Activated naive CD4-positive, alpha-beta T cell (primary cell): ENCODE measurements at places on chromosomes 3 and 15.

DNA sequence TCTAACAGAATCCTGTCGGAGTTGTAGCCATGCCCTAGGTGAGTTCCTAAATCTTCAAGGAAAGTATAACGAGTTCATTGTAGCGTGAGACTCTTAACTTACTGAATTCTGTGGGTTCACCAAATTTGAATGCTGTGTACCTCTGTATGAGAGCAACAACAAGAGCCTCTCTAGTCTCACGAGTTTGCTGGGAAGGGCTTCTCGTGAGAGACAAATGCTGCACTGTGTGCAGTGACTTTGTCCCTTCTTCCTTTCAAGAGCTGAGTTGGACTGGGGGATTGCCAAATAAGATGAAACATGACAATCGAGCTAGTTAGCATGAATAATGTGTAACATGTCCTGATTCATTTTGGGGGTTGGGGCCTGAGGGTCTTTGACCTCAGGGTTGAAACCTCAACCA lies 32.2 kb downstream of the KAT2B start:
- DNase-seq: no peak

DNA sequence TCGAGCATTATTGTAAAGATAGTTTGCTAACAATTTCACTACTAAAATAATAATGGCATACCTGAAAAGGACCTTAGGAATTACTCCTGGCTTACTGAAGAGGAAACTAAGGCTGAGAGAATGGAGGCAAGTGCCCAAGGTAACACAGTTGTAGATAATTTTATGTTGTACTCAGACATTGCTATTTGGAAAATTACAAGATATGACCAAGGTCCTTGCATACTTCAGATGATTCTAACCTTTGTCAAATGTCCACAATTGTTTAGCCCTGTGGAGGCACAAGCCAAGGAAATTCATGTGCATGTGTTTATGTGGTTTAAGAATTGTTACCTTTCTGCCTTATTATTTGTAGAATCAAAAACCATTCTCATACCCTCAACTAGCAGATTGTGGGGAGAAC lies 105.7 kb downstream of the TUSC7 start:
- no peak for DNase-seq

DNA sequence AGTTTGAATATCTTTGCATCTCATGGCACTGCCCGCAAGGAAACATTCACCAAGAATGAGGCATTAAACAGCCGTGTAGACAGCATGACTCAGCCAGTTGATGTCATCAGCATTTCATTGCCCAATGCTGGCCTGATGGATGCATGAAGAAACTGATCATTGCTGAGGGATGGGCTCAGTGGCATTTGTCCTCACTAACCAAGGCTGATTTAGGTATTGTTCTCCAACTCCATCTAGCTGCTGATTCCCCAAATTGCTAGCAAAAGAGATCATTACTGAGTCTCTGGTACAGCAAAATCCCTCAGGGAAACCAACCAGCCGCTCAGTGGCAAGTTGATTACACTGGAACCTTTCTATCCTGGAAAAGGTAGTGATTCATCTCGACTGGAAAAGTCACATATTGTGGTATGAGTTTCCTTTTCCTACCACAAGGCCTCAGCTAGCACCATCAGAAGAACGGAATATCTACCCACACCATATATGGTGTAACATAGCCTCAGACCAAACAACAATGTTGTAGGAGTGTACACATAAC lies 186.5 kb upstream of the GAP43 start:
- DNase-seq: no peak

DNA sequence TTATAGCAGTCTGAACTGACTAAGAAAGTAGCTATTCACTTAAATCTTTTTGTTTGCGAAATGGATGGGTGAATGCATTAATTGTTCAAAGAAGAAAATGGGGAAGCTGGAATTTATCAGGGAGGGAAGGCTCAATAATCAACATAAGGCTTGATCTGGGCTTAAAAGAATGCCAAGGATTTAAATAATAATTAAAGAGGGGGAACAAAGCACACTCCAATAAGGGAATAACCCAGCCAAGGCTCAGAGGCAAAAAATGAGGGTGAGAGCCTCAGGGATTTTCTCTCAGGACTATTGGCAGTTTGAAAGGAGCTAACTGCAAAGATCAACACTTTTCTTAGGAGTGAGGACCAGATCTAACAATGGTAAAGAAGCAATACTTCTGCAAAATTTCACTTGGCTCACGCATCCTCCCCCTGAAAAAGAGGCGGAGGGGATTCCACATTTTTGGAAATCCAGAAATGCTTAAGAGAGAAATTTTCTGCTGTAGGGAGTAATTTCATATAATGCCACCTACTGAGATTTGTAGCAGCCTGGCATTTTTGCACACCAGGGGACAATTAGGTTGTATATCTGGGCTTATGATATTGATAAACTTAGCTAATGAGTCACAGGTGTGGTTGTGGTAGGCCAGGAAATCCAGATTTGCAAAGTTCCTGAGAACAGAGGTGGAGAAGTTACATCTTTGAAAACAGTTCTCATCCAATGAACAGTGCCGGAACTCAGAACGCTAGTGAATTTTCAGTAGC lies 405.1 kb downstream of the TUSC7 start:
- no peak for DNase-seq

- DNase-seq: no peak
Measured at GRCh38 chr15:94266789-94267188, 35.4 kb downstream of the MCTP2 start.

GRCh38 chr15:90294601-90295269 lies 29.3 kb downstream of the NGRN start:
- DNase-seq: no peak

DNA sequence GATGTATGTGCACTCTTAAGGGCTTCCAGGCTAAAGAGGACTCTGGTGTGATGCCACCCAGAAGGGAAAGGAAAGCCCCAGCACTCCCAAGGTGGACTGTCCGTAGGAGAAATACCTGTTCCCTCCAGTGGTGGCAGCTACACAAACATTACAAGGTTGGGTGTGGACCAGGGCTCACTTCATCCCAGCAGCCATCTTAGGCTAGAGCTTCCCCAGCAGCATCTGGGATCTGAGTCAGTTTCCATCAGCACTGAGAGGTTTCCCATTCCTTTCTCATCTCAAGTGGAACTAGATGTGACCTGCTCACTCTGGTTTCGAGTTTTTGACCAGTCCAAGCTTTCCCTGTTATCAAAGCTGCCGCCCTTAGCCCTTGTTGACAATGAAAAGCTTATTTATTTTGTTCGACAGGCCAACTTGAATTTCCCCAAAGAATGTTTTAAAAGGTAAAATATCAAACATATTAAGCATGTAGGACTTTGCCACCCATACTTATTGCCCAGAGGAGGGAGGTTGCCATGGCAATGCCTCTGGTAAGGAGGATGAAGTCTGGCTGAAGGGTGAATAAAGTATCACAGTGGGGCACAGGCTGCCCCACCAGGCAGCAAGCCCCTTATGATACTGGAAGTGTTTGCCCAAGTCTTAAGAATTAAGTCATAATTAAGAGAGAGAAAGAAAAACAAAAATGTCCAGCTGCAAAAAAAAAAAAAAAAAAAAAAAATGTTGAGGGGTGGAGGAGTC lies 28.9 kb downstream of the CLDN18 start:
- DNase-seq: no peak

GRCh38 chr15:76942331-76942730 lies 10.8 kb downstream of the RCN2 start:
- no peak for DNase-seq

DNA sequence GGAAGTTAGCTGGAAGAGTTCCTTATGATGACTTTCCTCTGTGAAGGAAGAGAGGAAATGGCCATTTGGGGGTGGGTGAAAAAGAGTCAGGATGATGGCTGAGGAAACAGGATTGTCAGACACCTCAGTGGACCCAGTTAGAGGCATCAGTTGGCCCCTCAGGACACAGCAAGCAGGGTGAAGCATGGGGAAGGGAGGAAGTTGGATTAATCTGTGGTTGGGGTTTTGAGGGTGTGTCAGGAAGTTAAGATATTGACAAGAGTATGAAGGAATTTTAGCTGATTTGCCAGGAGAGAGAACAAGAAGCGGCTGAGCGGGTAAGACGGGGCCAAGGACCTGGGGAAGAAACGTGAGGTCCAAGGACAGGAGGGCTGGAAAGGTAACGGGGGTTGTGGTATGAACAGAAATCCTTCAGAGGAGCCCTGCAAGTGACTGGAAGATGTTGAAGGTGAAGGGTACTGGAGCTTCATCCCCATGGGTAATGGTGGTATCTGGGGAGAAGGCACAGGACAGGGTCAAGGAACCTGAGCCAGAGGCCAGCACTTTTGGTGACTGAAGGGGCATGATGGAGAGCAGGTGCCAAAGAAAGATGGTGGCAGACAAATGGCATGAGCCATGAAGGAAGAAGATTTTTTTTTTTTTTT lies 2.7 kb downstream of the UQCC5 start:
- no peak for DNase-seq

GRCh38 chr15:48644827-48645557 lies 517 bp downstream of the FBN1 start:
- no peak for DNase-seq

GRCh38 chr3:49255718-49256511 lies 21.1 kb downstream of the C3orf62 start:
- DNase-seq: no peak

DNA sequence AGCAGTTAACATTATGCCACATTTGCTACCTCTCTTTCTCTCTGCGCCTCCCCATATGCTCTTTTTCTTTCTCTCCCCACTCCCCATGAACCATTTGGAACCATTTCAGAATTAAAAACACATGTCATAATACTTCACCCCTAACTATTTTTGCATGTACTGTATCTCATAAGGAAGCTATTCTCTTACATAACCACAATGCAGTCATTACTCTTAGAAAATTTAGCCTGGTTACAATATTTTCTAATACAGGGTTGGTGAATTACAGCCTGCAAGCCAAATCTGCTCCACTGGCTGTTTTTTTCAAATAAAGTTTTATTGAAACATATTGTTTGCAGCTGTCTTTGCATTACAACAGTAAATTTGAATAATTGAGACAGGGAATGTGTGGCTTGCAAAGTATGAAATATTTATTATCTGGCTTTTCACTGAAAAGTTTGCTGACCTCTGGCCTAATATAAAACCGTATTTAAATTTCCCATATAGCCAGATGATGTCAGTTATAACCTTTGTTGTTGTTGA lies 62.8 kb downstream of the SGO1 start:
- DNase-seq: no peak

GRCh38 chr15:56869573-56869972 lies 48.9 kb upstream of the TCF12 start:
- DNase-seq: no peak

DNA sequence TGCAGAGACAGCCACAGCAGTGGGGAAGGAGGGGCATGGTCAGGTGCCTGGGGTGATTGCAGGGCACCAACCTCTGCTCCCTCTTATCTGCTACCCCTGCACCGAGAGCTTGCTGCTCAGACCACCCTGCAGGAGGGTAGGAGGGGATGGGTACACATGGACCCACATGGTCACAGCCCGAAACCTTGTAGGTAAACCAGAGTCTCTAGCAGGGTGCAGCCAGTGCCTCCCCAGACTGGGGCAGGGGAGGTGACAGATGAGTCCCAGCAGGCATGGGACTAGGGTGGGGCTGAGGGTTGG lies 49.2 kb downstream of the FAH start:
- DNase-seq: no peak

GRCh38 chr3:156635973-156636372 lies 38.4 kb upstream of the TIPARP start:
- DNase-seq: no peak

GRCh38 chr3:187932530-187932929 lies 187.3 kb upstream of the BCL6 start:
- DNase-seq: no peak

- no peak for DNase-seq
Measured at GRCh38 chr3:113104357-113105092, 106.8 kb upstream of the BOC start.

DNA sequence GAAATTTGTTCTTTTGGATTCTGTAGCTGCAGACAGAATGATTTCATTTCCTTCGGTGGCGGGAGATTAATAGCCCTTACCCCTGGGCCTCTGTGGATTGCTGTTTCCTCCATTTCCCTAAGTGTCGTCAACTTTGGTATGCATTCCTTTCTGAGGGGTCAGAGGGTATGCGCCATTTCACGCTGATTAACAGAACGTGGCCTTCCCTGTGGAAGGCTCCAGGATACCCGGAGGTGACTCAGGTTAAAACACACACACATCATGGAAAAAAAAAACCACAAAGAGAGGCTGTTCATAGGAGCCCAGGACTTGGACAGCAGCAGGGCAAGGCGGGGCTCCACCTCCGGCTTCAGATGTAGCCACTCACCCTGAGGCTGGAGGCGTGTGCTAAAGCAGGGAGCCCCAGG lies 51.9 kb downstream of the EPHB1 start:
- no peak for DNase-seq

GRCh38 chr15:85475711-85476110 lies 95.3 kb downstream of the AKAP13 start:
- DNase-seq: no peak

DNA sequence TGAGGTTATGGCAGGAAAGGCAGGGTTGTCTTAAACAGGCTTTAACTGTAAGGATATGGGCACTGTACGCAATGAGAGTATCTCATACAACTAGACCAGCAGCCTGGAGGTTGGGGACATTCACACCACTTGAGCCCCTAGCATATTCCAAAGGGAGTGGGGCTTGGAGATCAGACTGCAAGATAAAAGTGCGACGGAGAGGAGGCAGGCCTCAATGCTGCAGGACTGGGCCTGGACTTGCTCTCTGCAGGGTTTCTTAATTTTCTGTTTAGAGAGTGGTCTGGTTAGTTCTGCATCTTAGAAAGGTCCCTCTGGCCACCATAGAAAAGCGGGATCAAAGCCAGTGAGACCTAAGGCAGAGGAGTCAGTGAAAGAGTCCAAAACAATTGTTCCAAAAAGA lies 357.7 kb upstream of the NR2F2 start:
- no peak for DNase-seq

DNA sequence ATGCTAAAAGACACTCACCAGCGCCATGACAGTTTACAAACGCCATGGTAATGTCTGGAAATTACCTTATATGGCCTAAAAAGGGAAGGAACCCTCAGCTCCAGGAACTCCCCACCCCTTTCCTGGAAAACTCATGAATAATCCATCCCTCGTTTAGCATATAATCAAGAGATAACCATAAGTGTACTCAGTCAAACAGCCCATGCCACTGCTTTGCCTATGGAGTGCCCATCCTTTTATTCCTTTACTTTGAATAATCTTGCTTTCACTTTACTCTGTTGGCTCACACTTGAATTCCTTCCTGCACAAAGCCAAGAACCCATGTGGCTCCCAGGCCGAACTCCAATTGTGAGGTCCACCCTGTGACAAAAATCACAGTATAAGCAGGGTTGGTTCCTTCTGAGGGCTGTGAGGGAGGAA lies 19.1 kb upstream of the FSTL1 start:
- DNase-seq: no peak

DNA sequence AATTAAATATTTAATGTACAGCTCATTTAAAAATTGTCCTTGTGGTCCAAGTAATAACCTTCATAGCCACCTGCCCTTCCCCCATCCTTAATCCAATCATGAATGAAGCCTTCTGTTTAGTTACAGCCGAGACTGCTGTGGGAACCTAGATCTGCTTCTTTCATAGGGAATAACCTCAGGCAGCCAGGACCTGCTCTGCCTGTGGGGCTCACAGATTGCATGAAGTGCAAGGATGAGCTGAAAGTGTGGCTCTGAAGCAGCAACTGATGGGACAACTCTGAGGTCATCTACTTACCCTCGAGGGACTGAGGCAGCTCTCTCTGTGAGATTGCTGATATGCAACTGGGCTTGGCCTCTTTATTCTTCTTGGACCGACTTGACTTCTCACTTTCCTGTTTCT lies 169.8 kb downstream of the POTEB3 start:
- DNase-seq: no peak
